ENCODE measurements at places on chromosomes 11 and 22.

GRCh38 chr11:1879941-1880720, 11.6 kb downstream of the PRR33 start:
- DNase-seq = no peak

GRCh38 chr11:131599285-131599684, 228.9 kb downstream of the NTM start:
- no peak for DNase-seq

- DNase-seq = peak; percentile 68
Observed at GRCh38 chr11:47466701-47467250, 17.8 kb upstream of the RAPSN start.

- no peak for DNase-seq
Observed at GRCh38 chr22:35046744-35047462, 19.1 kb upstream of the ISX start.

DNA sequence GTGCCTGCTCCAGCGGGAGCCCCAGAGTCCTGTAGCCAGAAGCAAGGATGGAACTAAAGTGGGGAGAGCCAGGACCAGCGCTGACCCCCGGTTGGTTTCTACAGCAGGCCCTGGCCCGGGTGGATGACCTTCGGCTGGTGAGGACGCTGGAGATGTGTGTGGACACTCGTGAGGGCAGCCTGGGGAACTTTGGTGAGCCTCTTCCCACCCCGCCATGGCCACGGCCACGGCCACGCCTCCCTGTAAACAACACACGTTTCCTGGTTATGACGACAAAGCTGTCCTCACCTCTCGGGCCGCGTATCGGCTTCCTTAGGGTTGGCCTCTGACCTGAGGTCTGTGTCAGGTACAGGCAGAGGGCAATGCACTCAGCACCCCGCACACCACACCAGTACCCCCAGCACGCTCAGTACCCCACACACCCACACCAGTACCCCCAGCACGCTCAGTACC, 4.1 kb downstream of the LRRC56 start:
- DNase-seq = no peak

GRCh38 chr11:109088086-109088485, 333.9 kb upstream of the C11orf87 start:
- DNase-seq = no peak

GRCh38 chr11:128516886-128517285, 70.5 kb downstream of the ETS1 start:
- DNase-seq = no peak

DNA sequence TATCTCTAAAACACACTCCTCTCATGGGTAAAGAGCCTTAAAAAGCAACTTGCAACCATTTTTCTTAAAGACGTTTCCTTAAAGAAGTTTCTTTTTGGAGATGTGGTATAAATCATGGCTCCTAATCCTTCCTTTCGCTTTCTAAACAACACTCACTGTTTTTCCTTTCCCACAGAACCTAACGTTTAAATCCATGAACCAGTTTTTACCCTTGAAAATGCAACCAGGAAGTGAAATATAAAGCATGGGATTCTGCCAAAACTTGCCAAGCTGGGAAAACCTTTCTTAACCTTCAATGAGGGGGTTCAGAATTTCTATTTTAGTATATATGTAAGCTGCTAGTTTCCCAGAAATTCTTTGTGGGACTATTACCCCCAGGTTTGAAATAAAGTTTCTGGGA, 8.6 kb downstream of the PLEKHA7 start:
- no peak for DNase-seq

DNA sequence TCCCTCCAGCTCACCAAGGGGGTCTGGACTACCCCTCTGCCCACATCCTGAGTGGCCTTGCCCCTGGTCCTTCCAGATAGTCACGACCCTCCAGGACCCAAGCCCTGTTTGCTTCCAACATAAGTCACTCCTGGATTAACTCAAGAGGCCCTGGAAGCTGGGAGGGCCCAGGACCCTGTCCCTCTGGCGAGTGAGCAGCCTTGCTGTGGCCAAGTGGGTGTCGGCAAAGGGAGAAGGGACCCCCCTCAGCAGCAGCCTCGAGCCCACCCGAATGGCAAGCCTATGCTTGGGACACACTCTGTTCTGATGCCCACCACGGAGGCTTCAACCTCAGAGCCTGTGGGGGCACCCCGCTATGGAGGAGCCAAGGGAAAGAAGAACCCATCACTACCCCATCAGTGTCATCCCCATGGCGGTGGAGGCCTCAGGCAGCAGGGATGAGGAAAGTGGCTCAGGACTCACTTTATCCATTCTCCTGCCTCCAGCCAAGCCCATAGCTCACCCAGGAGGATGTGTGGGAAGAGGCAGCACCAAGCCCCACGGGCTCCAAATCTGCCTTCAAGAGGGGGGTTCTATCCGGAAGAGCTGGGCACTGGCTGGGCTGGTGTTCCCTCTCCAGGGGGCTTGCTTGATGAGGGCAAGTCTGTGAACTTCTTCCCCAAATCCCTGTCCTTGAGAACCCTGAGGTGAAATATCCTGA, 12.5 kb downstream of the SLC22A12 start:
- DNase-seq = no peak

DNA sequence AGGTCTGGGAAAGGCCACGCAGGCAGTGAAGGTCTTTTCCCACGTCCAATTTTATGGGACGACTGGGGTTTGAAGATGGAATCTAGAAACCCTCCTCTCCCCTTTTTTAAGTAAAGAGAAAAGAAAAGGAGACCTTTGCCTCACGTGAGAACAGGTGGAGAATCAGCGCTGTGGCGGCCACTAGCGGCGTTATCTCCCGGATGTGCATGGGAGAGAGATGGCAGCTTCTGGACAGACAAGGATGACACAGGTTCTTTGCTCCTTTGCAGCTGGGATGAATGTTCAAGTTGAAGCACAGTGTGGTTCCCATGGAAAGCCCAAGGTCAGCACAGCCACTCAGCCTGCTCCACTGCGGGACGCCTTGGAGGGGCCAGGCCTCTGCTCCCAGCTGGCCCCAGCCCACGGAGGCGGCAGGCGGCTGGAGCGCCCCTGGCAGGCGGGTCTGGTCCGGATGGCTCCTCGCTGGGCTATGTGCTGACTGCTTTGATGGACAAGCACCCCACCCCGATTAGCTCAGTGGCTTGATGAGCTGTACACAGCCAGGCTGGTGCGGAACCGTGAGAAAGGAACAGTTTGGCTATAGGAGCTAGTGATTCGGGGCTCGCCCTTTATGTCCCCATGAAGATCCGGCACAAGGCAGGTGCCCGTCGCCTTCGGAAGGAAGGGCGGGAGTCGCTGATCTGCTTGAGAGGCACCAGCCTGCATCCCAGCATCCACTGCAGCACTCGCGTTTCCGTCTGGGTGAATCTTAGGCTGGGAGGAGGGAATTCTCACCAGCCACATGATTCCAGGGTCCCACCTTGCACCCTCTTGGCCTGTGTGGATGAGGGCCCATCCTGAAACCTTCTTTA, 14.5 kb upstream of the BID start:
- DNase-seq = no peak

- no peak for DNase-seq
Observed at GRCh38 chr11:117333917-117334316, 6.3 kb downstream of the CEP164 start.

All from lung (tissue), 17 donors.